ENCODE measurements at places on chromosomes 6 and 20. TPM values are rescaled to one million over a fixed set of nuclear protein-coding genes. Genes with fewer than 3 reads are reported as not detected.
A peak's percentile ranks its signal among the peaks of the same experiment; 100 is the strongest.

DNA sequence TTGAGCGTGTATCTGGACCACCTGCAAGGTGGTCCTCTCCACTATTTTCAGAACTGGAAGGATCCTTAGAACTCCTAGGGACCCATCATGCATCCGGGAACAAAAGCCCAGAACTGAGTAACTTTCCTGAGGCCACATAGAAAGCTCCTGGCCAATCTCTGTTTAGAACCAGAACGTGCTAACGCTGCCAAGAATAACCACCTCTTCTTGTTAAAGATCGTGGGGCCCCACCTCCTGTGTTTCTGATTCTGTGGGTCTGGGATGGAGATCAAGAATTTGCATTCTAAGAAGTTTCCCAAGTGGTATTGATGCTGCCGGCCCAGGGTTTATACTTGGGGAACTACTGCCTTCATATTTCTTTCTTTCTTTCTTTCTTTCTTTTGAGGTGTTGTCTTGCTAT lies 13.3 kb downstream of the CD40 start:
- peak; percentile 18 for DNase-seq

DNA sequence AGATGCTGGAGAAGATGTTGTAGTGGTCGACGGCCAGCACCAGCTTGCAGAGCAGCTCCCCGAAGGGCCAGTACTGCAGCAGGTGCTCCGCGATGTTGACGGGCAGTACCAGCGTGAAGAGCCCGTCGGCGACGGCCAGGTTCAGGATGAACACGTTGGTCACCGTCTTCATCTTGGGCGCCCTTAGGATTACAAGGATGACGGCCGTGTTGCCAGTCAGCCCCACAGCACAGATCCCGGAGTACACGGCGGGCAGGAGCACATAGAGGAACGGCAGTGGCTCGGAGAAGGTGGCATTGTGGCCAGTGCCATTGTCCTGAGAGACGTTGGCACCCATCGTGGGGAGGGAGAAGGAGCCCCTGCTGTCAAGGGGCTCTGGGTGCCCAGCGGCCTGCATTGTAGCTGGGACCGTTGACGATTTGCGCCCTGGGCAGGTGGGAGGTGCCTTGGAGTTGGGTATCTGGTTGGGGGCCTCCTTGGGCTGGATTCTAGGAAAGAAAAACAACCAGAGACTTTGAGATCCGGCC lies 867 bp downstream of the NPBWR2 start:
- no peak for DNase-seq

DNA sequence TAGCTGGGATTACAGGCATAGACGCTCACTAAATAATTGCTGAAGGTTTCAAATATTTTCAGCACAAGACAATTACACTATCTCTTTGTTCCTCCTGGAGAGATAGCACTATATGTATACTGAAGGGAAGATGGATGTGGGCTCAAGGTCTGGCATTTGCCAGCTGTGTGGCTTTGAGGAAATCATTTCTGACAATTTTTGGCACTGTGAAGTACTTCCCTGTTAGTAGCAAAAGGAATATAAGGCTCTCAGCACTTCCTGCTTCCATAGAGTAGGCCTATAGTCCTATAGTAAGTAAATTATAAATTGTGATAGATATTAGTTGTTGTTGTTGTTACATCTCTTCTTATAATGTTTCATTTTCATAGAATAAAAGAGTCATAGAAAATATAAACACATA lies 271.1 kb downstream of the SAMD5 start:
- DNase-seq, result no peak

DNA sequence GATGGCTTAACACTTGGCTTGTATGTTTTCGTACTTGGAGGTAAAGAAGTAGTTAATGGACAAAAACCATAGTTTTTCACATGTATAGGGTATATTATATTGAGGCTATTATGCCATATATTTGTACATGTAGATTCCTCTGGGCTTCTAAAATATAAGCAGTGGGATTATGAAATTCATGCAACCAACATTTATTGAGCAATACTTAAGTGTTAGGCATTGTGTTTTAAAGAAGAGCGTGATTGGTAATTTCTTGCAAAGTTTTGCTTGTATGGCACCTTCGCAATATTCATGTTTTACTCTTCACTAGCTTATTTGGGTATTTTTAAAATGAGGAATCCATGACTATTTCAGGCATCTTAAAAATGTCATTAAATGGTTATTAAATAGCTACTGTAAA lies 2.5 kb downstream of the TULP4 start:
- DNase-seq, result no peak

DNA sequence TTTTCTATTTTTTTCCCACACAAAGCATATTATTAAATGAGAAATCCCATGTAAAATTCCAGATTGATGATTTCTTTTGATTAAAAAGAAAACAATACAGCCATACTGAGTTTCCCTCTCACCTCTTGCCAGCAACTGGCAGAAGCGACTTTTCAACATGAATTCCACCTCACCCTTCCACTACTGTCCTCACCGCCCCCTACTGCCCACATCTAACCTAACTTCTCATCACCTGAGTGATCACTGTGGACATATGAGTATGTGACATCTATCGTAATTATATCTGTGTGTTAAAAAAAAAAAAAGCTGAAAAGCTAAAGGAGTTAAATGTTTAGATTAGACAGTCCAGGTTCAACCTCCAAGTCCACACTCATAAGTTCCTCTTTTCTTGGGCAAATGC lies 528.6 kb downstream of the PRKN start:
- DNase-seq, result no peak

- peak; percentile 7 for DNase-seq
These were observed 11.9 kb upstream of the CNR1 start for GRCh38 chr6:88177961-88178464.

PRKN gene
- not detected for total RNA-seq

GRCh38 chr6:166575205-166575604 lies 11.3 kb downstream of the RAMACL start:
- DNase-seq, result no peak

ARID1B gene
- total RNA-seq, result 5.6 TPM

DNA sequence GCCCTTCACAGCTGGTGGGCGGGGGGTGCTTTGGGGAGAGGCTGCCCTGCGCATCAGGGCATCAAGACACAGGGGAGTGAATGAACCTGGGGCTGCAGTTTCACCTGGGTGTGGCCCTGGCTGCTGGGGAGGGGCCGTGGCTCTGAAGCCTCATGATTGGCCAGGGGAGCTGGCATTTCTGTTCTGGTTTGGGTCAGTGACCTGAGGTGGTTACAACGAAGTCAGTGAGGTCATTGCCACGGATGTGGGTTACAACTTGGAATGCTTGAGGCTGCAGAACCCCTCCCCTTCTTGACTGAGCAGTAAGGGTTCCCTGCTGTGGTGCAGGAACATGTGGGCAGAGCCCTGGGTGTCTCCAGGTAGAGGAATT lies 3.0 kb downstream of the TCEA2 start:
- DNase-seq, result peak; percentile 94

DNA sequence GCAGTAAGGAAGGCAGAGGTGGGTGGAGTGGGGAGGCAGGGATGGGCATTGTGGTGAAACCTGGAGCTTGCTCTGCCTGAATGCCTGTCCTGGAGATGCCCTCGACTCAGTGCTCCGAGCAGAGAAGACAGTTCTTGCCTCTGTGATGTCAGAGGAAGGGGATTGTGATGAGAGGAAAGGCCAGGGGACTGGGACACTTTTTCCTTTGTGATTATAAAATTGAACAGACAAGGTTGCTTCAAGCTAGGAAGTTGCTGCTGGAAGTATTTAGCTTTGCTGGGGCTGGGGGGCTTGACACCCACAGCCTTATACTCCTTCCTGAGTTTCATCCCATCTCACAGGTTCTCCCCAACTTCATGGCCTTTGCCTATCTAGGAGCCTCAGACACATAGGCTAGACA lies at the start of gene SIRPD:
Gene SIRPD, minus strand, starts transcription at position 101 of the 400 bp plus-strand sequence. Its CDS starts 52 bp downstream, at position 49.
- no peak for DNase-seq

IL17A gene
- not detected for total RNA-seq

BANF2 gene
- total RNA-seq, result not detected

SIRT5 gene
- total RNA-seq, result 13.3 TPM

HSPA12B gene
- total RNA-seq, result 0.12 TPM

GRCh38 chr20:40506537-40506939 lies 182.5 kb downstream of the MAFB start:
- DNase-seq, result peak; percentile 99

IL20RA gene
- total RNA-seq, result not detected

GRCh38 chr6:53377793-53378192 lies 29.0 kb upstream of the ELOVL5 start:
- DNase-seq, result no peak

CDH4 gene
- total RNA-seq, result 0.16 TPM

SMIM13 gene
- 13.7 TPM for total RNA-seq

- DNase-seq, result no peak
These were observed 86.6 kb upstream of the TOX2 start for GRCh38 chr20:43827940-43828562.

NKX2-2 gene
- total RNA-seq, result 0.56 TPM

HDGFL1 gene
- not detected for total RNA-seq

- no peak for DNase-seq
These were observed 318.5 kb downstream of the C6orf118 start for GRCh38 chr6:164990901-164991300.

- no peak for DNase-seq
These were observed 283.7 kb downstream of the CD83 start for GRCh38 chr6:14401246-14401645.

GRCh38 chr6:26217714-26218075 lies 130.5 kb downstream of the HFE start:
- DNase-seq, result no peak

TFAP2A gene
- total RNA-seq, result 5.0 TPM

DNA sequence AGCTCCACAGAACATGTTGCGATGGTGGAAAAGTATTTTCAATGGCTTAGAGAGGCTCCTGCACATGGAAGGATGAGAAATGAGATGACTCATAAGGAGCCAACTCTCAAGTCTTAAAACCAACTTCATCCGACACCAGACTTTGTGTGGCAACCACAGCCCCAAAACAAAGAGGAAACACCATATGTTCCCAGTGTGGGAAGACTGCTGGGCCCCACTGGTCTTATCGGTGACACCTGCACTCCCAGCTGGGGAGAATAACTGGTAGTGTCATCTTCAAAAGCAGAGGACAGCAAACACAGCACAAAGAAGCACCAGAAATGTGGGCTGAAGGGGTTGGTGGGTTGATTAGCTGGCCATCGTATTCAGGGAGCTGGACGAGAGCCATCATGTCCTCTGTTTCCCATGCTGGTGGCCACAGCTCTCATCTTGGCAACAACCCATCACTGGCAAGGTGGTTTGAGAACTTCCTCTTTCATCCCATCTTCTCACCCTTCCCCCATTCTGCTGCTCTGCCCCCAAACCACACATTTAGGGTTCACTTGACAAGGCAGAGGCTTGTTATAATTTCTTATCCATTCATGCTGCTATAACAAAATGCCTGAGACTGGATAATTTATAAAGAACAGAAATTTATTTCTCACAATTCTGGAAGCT lies 46.0 kb upstream of the TASP1 start:
- no peak for DNase-seq

- DNase-seq, result no peak
These were observed 115.3 kb upstream of the GMDS start for GRCh38 chr6:2360716-2361115.

DNA sequence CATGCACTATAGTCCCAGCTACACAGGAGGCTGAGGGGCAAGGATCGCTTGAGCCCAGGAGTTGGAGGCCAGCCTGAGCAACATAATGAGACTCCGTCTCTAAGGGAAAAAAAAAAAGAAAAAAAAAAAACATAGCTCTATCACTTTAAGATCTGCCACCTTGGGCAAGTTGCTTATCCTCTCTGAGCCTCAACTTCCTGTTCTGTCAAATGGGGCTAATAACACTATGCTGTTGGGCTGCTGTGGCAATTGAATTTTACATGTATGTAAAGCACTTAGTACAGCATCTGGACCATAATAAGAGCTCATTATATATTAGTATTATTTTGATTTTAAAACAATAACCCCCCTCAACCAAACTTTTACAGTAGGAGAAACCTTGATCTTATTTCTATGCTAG lies 141.5 kb downstream of the ATXN1 start:
- DNase-seq, result no peak

OR12D3 gene
- not detected for total RNA-seq

DNA sequence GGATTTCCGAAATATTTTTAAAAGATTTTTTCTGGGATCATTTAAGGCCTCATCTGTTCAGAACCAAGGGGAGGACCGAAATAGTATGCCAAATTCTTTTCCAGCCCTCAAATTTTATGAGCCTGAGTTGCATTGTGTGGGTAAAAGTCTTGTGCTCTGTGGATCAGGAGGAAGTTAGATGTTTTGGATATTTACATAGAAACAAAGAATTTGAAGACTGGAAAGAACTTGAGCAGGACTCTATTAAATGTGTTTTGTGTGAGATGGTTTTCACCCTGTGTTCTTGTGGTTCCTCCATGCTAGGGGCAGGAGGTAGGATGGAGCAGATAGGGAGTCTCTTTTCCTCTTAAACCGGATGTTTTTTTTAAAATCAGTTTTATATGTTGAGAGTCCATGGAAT lies 329.1 kb downstream of the LAMA2 start:
- no peak for DNase-seq

GRCh38 chr20:13170771-13171170 lies 50.3 kb upstream of the ISM1 start:
- no peak for DNase-seq

IRF4 gene
- total RNA-seq, result not detected

ESR1 gene
- total RNA-seq, result not detected

DNA sequence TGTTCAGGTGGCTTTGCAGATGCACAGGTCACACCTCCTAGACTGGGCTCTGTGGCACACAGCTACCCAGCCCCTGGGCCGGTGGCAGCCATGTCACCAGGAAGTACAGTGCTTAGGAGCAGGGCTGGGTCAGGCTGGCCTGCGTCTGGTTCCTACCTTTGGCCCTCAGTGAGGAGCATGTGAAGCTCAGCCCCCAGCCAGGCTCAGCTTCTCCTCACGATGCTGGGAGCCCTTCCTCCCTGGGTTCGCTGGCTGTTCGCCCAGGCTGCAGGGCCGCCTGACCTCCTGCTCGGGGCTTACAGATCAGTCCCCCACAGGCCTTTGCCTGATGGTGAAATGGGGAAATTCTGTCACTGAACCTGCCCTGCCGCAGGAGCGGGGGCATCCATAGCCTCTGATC lies 23.1 kb downstream of the SPATA2 start:
- DNase-seq, result no peak

GRCh38 chr6:98946266-98946878 lies 1.4 kb downstream of the FBXL4 start:
- DNase-seq, result no peak

- DNase-seq, result no peak
These were observed at the start of gene SLA2 for GRCh38 chr20:36645998-36646397. Gene SLA2 (minus strand): TSS chr20:36646196. CDS start chr20:36641335, 4,861 bp downstream.

SLC13A3 gene
- not detected for total RNA-seq

DNA sequence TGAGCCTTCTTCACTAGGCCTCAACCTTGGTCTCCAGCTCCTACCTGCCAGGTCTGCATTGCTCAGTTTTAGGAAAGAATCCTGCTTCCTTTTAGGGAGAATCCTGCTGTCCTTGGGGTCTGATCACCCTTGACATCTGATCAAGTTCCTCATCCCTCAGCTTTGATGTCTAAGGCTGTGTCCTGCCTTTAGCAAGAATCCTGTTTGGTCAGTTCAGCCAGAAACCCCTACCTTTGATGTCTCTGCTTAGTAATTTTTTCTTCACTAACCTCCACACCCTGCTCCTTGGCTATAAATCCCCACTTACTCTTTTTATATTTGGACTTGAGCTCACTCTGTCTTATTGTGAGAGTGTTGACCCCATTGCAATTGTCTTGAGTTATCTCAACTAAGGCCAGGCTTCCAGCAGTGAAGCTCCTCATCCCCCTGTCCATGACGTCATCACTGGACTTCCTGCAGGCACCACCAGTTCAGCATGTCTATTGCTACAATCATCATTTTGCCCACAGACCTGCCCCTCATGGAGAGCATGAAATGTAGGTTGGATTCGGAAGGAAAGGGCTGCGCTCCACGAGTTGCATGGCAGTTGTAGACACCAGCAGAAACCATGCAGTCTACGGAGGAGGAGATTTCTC lies 4.7 kb upstream of the CST5 start:
- no peak for DNase-seq

TRIM10 gene
- total RNA-seq, result not detected
